ENCODE measurements at places on chromosomes 11 and 22.

DNA sequence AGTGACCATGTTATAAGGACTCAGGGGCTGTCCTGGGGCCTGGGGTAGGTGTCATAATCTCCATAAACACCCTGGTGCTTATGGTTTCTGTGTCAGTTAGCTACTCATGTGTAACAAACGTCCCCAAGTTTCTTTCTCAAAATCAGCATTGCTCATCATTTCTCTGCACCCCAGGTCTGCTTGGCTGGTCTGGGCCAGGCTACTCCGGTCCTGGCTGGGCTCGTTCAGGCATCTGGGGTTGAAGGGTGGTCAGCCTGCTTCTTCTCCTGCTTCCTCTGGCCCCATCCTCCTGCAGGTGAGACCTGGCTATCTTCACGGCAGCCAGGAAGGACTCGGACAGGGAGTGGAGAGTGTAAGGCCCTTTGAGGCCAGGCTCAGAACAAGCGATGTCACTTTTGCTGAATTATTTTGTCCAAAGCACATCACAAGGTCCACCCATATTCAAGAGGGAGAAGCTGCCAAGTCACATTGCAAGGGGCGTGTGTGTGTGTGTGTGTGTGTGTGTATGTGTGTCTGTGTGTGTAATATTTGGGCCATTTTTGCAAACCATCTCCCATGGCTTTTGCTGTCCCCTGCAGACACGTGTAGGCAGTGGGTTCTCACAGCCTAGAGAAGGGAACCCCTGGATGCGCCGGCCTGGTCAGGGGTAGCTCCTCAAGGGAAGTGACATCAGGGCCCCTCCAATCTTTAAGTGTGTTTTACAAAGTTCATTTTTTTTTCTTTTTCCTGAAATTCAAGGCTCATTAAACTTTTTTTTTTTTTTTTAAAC lies 535.8 kb downstream of the TBC1D22A start:
- DNase-seq, result no peak

DNA sequence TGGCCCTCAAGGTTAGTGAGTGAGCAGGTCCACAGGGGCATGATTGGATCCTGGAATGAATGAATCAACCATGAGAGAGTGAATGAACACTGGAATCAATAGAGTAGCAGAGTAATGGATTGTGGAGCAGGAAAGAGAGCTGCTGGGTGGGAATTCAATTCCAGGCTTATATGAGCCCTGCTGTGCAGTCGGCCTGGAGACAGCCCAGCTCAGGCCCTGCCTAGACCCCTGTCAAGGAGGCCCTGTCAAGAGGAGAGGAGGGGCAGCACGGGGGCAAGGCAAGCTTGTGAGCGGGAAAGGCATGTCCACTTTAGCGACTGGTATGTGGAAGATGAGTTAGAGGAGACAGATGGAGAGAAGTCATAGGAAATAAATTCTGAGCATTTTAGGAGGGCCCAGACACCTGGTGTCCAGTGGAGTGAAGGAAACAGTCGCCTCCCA lies 1.3 kb upstream of the FOLR1 start:
- no peak for DNase-seq

DNA sequence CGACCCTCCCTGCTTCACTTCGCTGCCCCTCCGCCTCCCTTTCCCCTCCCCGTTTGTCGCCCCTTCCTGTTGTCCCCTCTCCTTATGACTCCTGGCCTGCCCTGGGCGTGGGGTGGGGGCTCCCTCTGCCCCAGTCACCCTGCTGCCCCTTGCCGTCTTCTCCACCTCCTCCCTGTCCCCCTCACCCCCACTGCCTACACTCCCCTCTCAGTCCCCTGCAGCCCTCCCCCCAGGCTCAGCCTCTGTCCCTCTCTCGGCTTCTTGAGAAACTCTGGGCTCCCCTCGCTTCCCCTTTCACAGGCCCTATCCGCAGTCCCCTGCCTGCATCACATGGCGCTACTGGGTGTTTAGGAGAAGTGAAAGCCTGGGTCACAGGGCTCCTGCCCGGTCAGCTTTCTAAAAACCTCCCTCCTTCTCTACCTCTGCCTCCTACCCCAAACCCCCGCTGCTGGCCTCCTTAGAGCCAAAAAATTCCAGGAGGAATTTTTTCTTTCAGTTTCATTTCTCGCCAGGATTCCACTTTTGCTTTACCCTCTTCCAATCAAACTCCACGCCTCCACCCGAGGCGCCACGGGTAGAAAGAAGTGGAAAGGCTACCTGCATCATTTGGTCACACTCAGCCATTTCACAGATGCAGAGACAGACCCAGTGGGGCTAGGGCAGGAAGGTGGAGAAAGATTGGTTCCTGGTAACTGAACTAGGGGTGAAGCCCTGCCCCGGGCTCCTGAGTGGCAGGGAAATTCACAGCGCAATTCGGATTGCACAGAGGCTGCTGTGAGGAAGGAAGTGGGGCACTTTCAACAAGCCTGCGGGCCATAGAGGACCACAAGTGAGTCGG lies at the start of gene SLC15A3:
TSS of gene SLC15A3 (minus strand) at position 273 of the 838 bp plus-strand sequence. CDS start 625 bp downstream, outside the sequence.
- DNase-seq, result no peak

- DNase-seq, result no peak
Observed at GRCh38 chr22:37313376-37314314, 31.3 kb downstream of the CYTH4 start.

- peak; percentile 72 for DNase-seq
Observed at GRCh38 chr22:28813772-28814518, 13.6 kb upstream of the XBP1 start.

- DNase-seq, result peak; percentile 9
Observed at GRCh38 chr22:20965104-20965887, 1.8 kb upstream of the AIFM3 start.
